Cortex of kidney (tissue), 1 donor: ENCODE measurements at places on chromosomes 2 and 18.

GRCh38 chr18:8889489-8889888 is 184.1 kb downstream of the MTCL1 start:
- no peak for DNase-seq

DNA sequence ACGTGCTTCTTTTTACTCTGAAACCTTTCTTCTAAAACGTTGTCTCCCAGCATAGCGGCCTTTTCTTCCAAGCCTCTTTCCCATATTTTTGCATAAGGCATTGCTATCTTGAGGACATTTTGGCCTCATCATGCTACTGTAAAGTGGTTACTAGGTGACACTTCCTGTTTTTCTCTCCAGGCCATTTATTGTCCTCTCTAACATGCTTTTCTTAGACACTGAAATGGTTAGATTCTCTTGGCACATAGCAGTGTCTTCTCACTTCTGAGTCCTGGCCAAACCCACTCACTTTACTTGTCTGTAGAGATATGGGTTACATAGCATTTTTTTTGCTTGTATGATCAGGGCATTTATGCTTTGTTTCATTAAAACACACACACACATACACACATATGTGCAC is 50.1 kb upstream of the KCNH7 start:
- no peak for DNase-seq

DNA sequence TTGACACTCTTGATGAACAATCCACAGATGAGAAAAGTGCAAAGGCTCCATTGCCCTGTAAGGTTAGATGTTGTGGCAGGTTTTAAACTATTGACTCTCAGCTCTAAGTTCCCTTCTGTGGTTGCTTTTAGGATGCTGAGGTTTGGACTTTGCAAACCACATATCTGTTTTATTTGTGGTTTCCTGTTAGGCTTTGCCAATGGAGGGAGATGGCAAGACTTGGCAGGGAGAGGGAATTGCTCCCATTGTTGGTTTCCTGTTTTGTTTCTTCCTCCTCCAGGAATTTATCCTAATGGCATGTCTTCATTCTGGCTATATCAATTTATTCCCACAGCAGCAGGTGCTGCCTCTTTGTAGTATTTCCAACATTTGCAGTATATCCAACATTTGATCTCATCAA is 772.3 kb downstream of the LRRTM4 start:
- no peak for DNase-seq

DNA sequence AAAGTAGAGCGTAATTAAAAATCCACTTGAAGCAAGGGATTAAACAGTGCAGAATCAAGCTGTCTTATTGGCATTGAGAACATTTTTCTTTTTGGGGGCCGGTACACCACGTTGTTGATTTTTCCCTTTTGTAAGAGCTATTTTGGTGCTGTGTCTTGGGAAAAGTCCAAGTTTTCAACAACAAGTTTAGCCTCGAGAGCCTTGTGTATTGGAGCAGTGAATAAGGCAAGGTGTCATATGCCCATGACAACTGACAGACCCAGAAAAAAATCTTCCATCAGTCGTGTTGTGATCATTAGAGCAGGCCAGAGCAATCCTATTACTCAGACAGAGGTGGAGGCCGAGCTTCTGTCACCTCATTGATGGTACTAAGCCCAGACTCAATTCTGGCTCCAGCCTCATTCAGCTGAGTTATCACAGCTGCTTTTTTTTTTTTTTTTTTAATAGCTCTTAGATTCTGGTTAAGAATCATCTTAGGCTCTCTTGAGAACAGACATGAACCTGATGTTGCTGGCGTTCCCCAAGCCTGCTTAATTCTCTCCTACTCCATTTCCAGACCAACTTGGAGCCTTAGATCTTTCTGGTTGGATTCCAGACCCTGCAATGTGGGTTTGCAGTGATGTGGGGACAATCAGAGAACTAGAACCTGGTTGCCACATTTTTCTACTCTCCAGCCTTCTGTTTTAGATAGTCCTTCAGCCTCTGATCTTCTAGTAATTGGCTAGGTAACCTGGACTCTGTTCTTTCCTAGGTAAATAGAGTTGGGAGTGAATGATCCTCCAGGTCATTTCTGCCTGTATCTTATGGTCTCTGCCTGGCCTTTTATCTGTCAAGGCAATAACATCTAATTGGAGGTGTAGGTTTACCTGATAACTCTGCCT is 43.1 kb downstream of the MOGAT1 start:
- DNase-seq, result no peak

DNA sequence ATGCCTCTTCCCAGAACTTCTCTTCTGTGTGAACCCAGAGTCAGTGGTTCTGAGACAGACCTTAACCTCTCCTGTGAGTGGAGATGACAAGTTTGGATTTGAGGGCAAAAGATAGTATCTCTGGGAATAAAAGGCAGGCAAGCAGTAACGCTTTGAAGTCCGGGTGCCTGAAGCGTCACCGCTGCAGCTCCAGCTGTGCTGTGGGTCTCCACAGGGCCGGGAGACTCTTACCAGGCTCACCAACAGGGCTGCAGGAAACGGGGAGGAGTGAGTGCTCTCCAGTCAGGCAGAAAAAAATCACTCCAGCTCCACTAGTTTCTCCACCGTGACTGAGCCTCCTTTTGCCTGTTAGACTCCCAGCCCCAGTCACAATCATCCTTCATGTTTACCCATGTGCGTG is 79.7 kb upstream of the MAP4K4 start:
- no peak for DNase-seq

- no peak for DNase-seq
Measured at GRCh38 chr2:235414422-235414821, 79.4 kb upstream of the AGAP1 start.

GRCh38 chr2:119154076-119154475 is 4.5 kb downstream of the C1QL2 start:
- DNase-seq, result no peak

DNA sequence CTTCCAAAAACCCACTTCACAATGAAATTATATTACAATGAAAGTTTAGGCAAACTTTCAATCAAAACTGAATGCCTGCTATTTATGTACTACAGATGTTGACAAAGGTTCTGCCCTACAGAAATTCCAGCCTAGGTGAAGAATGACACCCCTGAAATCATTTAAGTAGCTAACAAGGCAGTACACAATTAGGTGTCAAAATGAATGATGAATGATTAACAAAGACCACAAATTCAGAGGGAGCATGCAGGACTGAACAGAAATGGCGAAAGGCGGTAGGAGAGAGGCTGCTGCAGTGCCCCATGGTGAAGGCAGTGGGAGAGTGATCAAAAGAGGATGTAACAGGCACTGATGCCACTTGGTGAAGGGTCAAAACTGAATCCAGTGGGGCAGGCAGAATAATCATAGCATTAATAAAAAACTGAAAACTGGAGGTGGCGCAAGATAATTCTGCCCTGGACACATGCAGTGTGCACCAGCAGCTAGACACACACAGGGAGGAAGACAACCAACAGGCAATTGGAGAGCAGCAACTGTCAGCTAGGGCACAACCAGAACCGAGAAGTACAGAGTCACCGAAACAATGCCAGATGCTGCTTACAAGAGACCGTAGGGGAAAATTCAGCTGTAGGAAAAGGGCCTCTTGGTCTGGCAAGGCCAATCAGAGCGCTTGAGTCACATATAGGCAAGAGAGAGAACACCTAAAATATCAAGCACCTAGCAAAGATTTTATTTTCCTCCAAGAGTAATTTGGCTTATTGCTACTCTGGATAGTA is 4.5 kb downstream of the TMEM131 start:
- DNase-seq, result no peak

- DNase-seq, result no peak
Measured at GRCh38 chr18:79548621-79548985, 131.0 kb upstream of the CTDP1 start.

GRCh38 chr2:183533021-183533420 is 408.8 kb downstream of the NUP35 start:
- DNase-seq, result no peak

- no peak for DNase-seq
Measured at GRCh38 chr2:86221066-86221684, 21.9 kb downstream of the MRPL35 start.

GRCh38 chr18:31482051-31482450 is 15.9 kb upstream of the DSG2 start:
- DNase-seq, result no peak

- no peak for DNase-seq
Measured at GRCh38 chr2:52597346-52597745, 1170.3 kb upstream of the CHAC2 start.

GRCh38 chr2:173666171-173666888 is 298.8 kb downstream of the SP3 start:
- no peak for DNase-seq

DNA sequence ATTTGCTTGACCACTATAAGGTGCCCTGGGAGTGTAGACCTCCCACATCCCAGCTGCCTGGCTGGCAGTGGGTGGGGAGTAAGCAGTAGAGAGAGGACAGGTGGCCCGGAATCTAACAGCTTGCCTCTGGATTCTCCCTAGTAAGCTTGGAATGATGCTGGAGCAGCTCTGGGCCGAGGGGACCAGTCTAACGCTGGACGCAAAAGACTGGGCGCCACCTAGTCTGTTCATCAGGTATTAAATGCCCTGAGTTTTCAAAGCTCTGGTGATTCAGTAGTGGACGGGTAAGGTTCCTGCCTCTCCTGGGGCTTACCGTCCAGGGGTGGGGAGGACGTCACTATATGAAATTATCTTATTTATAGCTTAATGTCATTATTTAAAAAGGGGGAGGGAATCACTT is 648 bp upstream of the LYPD6B start:
- DNase-seq, result no peak

DNA sequence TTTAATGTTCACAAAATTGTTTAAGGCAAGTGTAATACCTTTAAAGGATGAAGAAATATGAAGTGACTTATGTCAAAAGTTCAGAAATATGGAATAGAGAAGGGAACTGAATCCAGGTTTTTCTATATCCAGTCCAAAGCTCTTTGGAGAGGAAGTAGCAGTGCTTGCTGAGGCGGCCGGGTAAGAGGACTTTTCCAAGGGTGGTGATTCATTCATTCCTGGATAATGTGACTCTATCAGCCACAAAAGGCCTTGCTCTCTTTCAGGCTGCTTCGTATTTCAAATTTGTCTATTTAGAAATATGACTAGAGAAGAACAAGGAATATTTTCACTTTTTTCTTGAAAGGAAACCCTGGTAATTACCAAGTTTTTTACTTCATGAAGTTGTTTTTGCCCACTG is 830.1 kb upstream of the ZEB2 start:
- DNase-seq, result no peak

- no peak for DNase-seq
Measured at GRCh38 chr2:45782986-45783385, 131.5 kb downstream of the PRKCE start.

- DNase-seq, result no peak
Measured at GRCh38 chr2:134335601-134336000, 81.7 kb downstream of the MGAT5 start.

- DNase-seq, result no peak
Measured at GRCh38 chr18:58438161-58438957, 190.5 kb downstream of the ALPK2 start.

DNA sequence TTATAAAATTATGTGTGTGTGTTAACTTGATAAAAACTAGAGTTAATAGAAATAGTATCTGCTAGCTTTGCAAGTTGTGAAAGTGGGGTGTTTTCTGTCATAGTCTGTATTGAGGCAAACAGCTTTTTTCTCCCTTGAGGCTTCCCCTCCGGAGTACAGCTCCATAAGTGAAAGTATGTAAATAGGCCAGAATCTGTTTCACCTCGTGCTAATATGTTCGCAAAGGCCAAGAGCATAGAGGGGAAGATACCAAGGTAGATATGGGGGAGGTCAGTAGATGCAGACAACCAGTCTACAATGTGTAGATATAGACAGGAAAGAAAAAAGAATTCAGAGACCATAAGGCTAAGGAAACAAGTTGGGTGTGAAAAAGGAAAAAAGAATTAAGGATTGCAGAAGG is 72.9 kb downstream of the PTRHD1 start:
- DNase-seq, result no peak

DNA sequence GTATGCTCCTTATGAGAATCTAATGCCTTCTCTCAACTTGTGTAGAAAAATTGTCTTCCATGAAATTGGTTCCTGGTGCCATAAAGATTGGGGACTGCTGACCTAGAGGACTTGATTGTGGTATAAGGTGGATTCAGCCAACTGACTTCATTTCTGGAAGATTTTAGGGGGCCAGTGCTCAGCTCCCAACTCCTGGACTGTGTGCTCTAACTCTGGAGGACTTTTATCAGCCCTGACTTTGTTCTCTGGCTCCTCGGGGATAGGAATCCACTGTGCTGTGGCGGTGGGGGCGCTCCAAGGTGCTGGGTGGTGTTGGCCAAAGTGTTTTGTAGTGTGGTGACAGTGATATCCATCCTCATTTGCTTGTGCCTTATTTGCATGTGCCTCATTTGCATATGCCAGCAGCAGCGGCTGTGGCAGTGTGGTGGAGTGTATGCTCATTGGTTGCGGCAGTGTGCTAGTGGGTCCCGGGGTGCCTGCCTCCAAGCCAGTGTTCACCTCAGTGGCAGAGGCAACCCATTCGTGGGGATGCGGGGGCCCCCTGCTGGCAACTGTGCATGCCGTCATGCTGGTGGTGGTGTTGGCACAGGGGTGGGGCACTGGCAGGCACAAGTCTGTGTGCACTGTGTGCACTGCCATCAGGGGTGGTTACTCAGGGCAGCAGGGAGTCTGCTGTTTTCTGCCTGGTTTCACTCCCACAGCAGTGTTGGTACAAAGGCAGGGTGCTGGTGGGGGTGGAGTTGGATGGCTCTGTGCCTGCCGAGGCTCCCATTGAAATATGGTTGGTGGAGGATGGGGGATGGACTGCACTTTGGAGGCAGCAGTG is 19.6 kb downstream of the EHBP1 start:
- no peak for DNase-seq

DNA sequence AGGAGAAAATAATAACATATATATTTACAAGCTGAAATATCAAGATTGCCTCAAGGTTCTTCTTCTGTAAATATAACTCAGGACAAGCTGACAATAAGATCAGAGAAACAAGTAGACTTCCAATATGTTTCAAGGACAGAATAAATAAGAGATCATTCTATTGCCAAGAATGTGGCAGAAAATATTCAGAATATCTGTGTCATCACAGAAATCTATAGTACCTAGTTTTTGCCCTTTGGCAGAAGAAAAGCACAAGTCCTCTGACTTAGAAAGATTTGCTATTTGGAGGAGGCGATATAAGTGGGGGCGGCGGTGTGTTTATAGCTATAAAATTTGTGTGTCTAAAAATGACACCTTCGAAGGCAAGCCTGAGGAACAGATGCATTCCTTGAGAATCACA is 34.3 kb downstream of the ARHGAP15 start:
- DNase-seq, result no peak

GRCh38 chr2:98825858-98826257 is 94.9 kb upstream of the MGAT4A start:
- DNase-seq, result no peak

GRCh38 chr2:121925466-121925865 is 170.0 kb downstream of the TSN start:
- no peak for DNase-seq

GRCh38 chr2:224284134-224284946 is 117.6 kb downstream of the FAM124B start:
- DNase-seq, result no peak

DNA sequence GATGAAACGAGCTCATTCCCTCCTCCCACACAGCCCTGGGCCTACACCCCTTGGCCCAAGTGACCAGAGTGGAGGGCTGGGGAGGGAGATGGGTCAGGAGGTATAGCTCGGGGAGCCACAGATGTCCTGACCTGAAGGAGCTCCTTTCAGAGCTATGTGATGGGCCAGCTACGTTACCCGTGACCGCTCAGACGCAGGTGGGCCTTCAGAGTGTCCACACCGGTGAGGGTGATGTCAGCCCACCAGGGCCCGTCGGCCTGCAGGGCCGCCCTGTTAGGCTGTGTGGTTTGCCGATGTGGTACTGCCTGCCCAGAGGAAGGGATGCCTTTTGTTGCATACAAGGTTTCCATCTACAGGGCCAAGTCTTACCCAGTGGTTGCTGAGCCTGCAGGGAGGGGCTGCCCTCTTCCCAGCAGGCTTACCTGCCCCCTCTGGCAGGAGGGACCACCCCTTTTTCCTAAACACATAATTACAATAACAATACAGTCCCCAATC is 41.8 kb upstream of the FOSL2 start:
- no peak for DNase-seq
